ENCODE measurements at places on chromosomes 11 and 22. TPM values are rescaled to one million over a fixed set of nuclear protein-coding genes. Genes with fewer than 3 reads are reported as not detected.

Gene FERMT3
- total RNA-seq, result 219 TPM

Gene FXYD2
- 31.2 TPM for total RNA-seq

Gene ADM2
- 6.7 TPM for total RNA-seq

Gene CARNS1
- 5.5 TPM for total RNA-seq

Gene BAIAP2L2
- 2.0 TPM for total RNA-seq

Gene P2RY2
- total RNA-seq, result not detected

Gene APOBEC3B
- 7.2 TPM for total RNA-seq

Gene GGTLC2
- total RNA-seq, result not detected

Gene TIMM10B
- total RNA-seq, result 47.0 TPM

Gene WBP2NL
- total RNA-seq, result 2.4 TPM

Gene GLYATL1
- total RNA-seq, result not detected

Gene SPTBN2
- 1.6 TPM for total RNA-seq

Gene OR2D2
- total RNA-seq, result not detected

Gene PTDSS2
- total RNA-seq, result 27.8 TPM

Gene CD6
- total RNA-seq, result 274 TPM

Gene EMID1
- total RNA-seq, result not detected

Gene COX8A
- total RNA-seq, result 420 TPM

Gene ABCC8
- not detected for total RNA-seq

Gene RELA
- total RNA-seq, result 112 TPM

Gene TMEM86A
- 1.7 TPM for total RNA-seq

Gene RHOD
- total RNA-seq, result 0.39 TPM

Gene PLXNB2
- 45.8 TPM for total RNA-seq

Gene MS4A12
- not detected for total RNA-seq

Gene MRGPRE
- total RNA-seq, result not detected

Gene KDELR3
- total RNA-seq, result 1.4 TPM

Gene CLCF1
- 4.7 TPM for total RNA-seq

Gene YPEL1
- total RNA-seq, result 14.7 TPM

Gene RFPL2
- not detected for total RNA-seq

Gene CRYBA4
- total RNA-seq, result not detected

Gene ZNF215
- 0.91 TPM for total RNA-seq

Gene MS4A7
- total RNA-seq, result 1.6 TPM

Gene GSTT2
- not detected for total RNA-seq

Gene GALR3
- total RNA-seq, result not detected

Gene OR10D3
- not detected for total RNA-seq

Gene CBX7
- total RNA-seq, result 71.3 TPM

Gene CTTN
- 0.61 TPM for total RNA-seq

Gene XBP1
- total RNA-seq, result 178 TPM

Gene DEUP1
- not detected for total RNA-seq

Gene SLC1A2
- total RNA-seq, result not detected

Gene LRRC51
- total RNA-seq, result 5.1 TPM

Gene GAL3ST3
- 0.44 TPM for total RNA-seq

Gene MS4A4A
- not detected for total RNA-seq

Gene ALKBH3
- total RNA-seq, result 37.8 TPM

Gene UPK3A
- total RNA-seq, result not detected

Gene APLNR
- not detected for total RNA-seq

Gene APIP
- total RNA-seq, result 29.4 TPM

Gene TBX10
- not detected for total RNA-seq

Gene WT1
- total RNA-seq, result not detected

Gene INSC
- total RNA-seq, result not detected

Gene MIAT
- total RNA-seq, result 229 TPM

Gene SYT7
- not detected for total RNA-seq

Gene SMIM38
- total RNA-seq, result 0.25 TPM

Gene MMP1
- not detected for total RNA-seq

Gene ART1
- not detected for total RNA-seq

Gene CKAP5
- total RNA-seq, result 135 TPM

Gene OVCH2
- total RNA-seq, result not detected

Gene OR51B5
- not detected for total RNA-seq

Gene IGLL1
- total RNA-seq, result not detected

Measured in activated naive CD8-positive, alpha-beta T cell treated with anti-CD3 and anti-CD28 coated beads, Interleukin-2, amount 10 ng/mL, durations not matched to agents 7 days and 5 days (primary cell).